GM12864 (cell line): ENCODE measurements at places on chromosomes 3 and 15.

GRCh38 chr15:73624530-73624929 lies 8.7 kb downstream of the NPTN start:
- no peak for DNase-seq

- DNase-seq, result no peak
Observed at GRCh38 chr3:194928831-194929577, 243.3 kb downstream of the FAM43A start.

DNA sequence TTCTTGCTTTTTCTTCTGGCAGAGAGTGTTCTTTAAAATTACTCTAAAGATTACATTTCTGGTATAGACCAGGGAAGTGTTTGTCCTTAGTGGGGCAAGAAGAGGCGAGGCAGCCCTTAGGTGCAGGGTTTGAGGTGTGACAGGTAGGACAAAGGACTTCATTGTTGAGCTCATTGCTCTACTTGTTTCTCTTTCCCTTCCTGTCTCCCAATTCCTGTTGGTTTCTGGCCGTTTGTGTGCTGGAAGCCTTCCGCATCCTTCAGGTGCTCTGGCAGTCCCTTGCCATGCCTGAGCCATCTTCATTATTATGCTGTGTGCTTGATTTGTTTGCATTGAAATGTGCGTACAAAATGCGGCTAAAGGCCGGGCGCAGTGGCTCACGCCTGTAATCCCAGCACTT lies 85.1 kb downstream of the CCK start:
- no peak for DNase-seq

GRCh38 chr3:157335233-157336076 lies 101.2 kb upstream of the PTX3 start:
- DNase-seq, result no peak

GRCh38 chr15:49439678-49440395 lies 16.8 kb downstream of the FGF7 start:
- DNase-seq, result no peak

- DNase-seq, result no peak
Observed at GRCh38 chr3:193132964-193133363, 108.1 kb upstream of the PLAAT1 start.

GRCh38 chr3:132344666-132345280 lies 27.6 kb downstream of the ACP3 start:
- no peak for DNase-seq

DNA sequence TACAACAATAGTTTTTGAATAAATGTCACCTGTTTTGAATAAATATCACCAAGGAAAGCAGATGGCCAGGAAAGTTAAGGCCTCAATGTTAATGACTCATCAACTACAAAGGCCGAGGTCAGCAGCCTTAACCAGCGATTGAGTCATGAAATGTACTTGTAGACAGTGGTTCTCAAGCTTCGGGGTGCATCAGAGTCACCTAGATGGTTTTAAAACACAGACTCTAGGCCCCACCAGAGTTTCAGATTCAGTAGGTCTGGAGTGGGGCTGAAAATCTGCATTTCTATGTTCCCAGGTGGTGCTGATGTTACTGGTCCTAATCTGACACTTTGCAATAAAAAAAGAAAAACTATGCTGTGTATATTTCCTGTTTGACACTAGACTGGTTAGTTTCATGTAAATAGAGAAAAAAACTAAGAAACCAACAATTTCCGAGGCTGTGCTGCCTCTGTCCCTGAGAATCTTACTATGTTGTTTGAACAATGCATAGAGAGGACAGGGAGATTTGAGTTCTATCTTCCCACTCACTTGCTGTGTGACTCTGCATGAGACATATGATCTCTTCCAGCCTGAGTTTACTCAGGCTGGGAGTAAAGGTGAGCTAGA lies 9.8 kb downstream of the RAB27A start:
- DNase-seq, result peak; percentile 94

DNA sequence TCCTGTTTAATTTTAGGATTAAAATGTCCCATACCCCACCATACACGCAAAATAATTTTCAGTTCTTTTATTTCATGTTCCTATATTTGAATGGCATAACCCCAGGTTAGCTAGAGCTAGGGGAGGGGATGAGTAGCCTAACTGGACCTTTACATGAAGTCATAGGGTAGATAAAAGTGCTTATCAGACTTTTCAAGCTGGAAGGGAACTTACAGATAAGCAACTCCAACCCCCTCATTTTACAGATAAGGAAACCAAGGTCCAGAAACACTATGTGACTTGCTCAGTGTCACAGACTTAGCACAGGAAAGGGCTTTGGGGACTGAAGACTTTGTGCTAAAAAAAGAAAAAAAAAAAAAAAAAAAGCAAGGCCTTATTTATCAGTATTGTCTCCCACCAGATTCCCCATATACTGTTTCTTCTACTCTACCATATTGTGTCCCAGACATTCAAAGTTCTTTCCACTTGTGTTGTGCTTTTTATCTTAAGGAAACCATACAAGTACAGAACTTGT lies 10.6 kb upstream of the TNIK start:
- DNase-seq, result no peak

GRCh38 chr3:66299891-66300290 lies 79.1 kb downstream of the SLC25A26 start:
- DNase-seq, result no peak

DNA sequence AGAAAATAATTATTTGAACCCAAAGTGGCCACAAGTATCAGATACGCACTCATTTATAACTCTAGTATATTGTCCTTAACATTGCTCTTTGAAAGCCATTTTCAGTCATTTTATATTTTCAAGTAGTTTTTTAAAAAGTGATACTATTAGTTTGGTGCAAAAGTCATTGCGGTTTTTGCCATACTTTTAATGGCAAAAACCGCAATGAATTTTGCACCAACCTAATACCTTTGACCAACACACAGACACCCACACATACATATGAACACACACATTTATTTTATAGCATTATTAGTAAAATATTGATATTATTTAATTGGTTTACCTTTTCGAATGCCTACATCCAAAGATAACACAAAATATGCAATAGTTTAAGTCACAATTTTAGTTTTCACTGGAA lies 154.3 kb downstream of the EPHA3 start:
- DNase-seq, result no peak

- DNase-seq, result no peak
Observed at GRCh38 chr15:39396979-39397615, 183.8 kb upstream of the THBS1 start.

GRCh38 chr3:7038394-7038793 lies 177.5 kb downstream of the GRM7 start:
- no peak for DNase-seq

DNA sequence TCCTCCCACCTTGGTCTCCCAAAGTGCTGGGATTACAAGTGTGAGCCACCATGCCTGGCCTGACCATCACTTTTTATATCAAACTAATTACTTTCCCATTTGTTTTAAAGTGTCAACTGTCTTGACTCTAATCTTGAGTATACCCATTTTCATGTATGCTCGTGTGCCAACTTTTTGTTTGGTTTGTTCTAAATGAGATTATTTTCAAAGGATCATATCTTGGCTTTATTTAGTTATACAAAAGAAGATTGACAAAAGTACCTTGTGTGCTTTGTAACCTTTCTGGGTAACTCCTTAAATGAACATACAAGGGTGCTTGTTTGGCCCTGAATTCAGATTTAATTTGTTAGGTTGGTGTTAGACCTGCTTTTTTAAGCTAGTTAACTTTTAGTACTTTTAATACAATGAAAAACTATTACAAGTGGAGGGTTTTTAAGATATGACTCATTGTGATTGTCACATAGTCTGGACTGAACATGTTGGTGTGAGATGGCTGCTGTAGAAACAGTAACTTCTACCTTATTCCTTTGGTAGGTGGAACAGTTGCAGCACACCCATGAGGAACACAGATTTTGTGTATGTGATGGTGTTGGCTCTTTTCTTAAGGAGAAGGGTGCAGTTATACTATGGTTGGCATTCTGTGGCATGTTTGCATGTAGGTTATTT lies 10.7 kb downstream of the KIF23 start:
- no peak for DNase-seq

GRCh38 chr3:145272684-145273083 lies 888.3 kb downstream of the PLOD2 start:
- no peak for DNase-seq

DNA sequence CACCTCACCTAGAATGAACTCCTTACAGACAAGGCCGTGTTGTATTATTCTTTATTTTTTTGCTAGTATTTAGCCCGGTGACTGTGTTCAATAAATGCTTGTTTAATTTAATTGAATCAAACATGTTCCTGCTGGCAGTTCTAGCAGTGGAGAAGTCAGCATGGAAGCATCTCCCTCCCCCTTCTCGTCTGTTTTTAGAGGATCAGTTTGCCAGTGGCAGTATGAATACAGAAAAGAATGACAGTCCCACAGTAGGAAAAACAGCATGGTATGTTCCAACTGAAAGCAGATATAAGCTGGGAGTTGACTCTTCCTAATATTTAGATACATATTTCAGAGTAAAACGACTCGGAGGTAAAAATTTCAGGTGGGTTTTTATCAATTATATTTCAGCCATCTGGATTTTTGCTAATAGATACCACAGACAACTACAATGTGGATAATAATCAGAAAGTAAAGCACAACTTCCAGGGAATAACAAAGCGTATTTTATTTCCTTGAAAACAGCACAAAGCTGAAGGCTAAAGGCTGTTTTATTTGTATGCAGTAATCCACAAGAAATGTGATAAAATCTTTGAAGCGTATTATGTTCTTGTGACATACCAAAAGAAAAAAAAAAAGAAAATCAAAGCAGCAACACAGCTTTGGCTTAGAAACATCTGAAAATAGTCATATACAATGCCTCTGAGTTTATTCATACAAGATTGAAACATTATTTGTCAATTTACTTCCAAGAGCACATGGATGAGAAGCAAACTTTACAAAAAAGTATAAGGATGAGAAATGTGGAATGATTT lies 244.5 kb upstream of the KCNMB2 start:
- no peak for DNase-seq

DNA sequence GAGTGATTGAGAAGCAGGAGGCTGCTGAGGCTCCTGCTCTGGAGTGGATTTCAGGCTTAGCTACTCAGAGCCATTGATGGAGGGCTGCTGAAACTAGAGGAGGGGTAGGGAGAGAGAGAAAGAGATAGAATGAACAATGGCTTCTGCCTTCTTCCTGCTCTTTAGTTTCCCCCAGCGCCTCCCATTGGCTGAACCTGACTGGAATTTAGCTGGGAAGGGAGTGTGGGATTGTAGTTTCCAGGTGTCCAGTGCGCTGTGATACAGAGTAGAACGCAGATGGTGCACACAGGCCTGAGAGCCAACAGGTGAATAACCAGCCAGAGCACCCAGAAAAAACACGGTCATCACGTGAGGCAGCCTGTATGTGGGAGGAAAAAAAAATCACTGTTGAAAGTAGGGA lies 140.1 kb downstream of the IL20RB start:
- DNase-seq, result no peak

GRCh38 chr3:113431811-113432210 lies 9.5 kb downstream of the CFAP44 start:
- no peak for DNase-seq

GRCh38 chr15:52308446-52309153 lies 13.0 kb upstream of the MYO5C start:
- DNase-seq, result peak; percentile 47
